ENCODE measurements at places on chromosomes 16 and 17.

- no peak for DNase-seq
Measured at GRCh38 chr17:82106688-82107305, 8.8 kb upstream of the FASN start.

- no peak for DNase-seq
Measured at GRCh38 chr17:4838309-4838785, 5.2 kb downstream of the MINK1 start.

GRCh38 chr16:70726892-70727361 lies 41.1 kb upstream of the MTSS2 start:
- DNase-seq = no peak

- DNase-seq = peak; percentile 71
Measured at GRCh38 chr16:85253084-85253941, 141.0 kb upstream of the CIBAR2 start.

DNA sequence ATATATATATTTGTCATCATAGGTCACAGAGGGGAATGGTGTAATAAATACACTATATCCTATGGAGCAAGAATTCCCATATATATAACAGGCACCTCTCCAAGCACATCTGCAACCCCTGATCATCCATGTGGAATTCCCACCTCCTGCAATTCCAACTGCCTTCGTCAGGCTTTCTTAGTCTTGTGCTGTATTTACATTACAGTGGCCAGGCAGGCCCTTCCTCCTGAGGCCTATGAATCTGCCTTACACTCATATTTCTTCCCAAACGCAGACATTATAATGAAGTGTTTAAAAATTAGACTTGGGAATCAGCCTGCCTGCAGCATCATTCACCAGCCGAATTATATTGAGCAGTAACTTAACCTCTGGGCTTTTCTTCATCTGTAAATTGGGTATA lies 19.3 kb upstream of the DNAH9 start:
- DNase-seq = no peak

GRCh38 chr16:8564934-8565345 lies 25.4 kb downstream of the TMEM114 start:
- no peak for DNase-seq

DNA sequence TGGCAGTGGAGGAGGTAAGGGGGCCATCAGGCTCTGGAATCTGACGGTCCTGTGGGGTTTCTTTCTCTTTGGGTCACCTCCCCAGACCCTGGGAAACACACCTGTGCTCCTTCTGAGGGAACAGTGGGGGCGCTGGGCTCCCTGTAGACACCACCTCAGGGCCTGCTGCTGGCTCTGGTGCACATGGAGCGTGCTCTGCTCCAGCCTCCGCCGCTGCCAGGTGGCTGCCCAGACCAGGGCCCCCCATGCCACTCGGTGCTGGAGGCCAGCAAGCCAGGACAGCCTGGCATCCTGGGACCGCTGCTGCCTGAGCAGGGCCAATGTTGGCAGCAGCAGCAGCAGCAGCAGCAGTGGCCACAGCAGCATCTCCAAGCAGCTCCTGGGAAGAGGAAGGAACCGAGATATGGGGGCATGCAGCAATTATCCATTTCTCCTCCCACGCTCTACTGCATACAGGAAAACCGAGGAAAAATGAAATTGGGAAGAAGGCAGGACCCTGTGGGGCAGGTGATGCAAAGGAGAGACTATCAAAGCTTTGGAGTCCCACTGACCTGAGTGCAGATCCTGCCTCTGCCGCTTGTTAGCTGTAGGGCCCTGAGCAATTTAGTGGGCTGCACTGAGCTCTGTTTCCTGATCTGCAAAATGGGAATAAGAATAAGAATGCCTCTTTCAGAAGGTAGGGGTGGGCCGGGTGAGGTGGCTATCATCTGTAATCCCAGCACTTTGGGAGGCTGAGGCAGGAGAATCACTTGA lies 902 bp downstream of the GHDC start:
- no peak for DNase-seq

- no peak for DNase-seq
Measured at GRCh38 chr17:8766731-8767130, 8.4 kb upstream of the SPDYE4 start.

GRCh38 chr17:51427856-51428255 lies 167.5 kb downstream of the UTP18 start:
- DNase-seq = peak; percentile 71

DNA sequence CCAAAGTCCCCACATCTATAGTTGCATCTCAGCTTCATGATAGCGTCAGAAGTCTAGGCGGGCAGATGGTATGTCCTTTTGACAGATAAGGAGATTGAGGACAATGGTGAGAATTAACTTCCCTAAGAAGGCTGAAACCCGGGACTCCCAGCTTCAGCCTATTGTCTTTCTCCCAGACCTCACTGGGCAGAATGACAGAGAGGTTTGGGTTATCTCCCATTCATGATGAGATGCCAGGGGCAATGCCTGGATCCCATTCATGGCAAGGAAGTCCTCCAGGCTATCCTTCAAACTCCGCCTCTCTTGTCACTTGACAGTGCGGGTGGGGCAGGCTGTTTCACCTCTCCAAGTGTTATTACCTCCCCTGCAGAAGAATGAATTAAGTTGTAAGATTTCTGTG lies 100.3 kb downstream of the IRX5 start:
- DNase-seq = no peak

DNA sequence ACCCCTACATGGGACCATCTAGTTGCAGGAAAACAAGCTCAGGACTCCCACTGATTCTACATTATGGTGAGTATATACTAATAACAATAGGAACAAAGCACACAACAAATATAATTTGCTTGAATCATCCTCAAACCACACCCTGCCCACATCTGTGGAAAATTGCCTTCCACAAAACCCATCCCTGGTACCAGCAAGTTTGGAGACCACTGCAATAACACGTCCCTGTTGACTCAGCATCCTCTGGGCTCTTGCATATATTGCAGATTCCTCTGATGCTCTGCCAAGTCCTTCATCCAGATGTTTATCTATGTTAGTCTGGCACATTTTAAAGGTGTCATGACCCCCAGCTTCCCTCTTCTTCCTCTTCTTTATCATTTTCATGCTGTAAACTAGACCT lies 138.4 kb downstream of the PCTP start:
- no peak for DNase-seq

GRCh38 chr17:30854146-30854545 lies 22.4 kb downstream of the ATAD5 start:
- no peak for DNase-seq

DNA sequence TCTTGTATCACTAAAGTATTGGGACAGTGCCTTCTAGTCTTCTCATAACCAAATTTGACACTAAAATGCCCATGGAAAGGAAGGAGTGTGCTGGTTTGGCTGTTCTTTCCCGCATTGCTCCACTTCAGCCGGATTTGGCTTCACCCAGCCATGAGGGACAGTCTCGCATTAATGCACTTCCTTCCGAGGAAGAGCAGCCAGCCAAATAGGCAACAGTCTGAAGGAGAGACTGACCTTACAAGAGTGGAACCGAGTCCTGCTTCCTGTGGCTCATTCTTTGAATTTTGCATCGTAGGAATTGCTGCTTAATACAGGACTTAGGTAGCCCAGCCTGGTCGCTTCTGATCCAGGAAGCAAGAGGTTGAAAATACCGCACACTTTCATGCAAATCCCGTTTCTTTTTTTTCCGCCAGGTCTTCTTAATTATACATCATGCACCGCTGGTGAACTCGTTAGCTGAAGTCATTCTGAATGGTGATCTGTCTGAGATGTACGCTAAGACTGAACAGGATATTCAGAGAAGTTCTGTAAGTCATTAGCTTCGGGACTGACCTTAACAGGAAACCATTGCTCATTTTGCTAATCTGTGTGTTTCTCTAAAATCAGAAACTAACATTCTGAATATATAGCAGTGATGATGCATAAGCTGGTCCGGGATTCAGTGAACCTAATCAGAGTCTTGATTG lies 38.2 kb downstream of the CLEC16A start:
- no peak for DNase-seq

GRCh38 chr16:21226749-21227148 lies 6.8 kb upstream of the ANKS4B start:
- no peak for DNase-seq

DNA sequence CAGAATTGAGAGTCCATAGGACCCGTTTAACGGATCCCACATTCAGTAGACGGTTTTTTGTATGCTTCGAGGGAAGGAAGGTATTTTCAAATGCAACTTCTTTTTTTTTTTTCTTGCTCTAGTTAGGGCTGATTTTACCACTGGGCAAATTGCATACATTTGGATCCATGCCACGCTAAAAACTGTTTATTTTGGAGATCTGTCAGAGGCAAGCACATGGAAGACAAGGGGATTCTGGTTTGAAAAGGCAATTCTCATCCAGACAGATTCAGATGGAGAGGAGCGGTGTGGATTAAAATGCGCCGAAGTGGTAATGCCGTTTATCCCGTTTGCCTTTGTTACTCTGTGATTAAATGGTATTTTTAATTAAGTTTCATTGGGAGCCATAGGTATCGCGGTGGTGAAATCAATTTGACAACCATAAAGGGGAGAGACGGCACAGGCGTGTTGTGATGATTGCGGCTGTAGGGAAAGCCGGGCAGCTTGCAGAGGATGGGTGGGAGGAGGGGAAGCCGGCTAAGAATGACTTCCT lies 170.4 kb downstream of the IRX3 start:
- no peak for DNase-seq

All from activated T-cell treated with anti-CD3 and anti-CD28 coated beads, Interleukin-2, amount 50 U/mL, for 72 hours (primary cell).